Activated naive CD8-positive, alpha-beta T cell treated with anti-CD3 and anti-CD28 coated beads, Interleukin-2, amount 10 ng/mL, durations not matched to agents 7 days and 5 days (primary cell): ENCODE measurements at places on chromosomes 7 and 10.

- DNase-seq = no peak
Measured at GRCh38 chr10:102641402-102641801, 2.9 kb upstream of the TRIM8 start.

DNA sequence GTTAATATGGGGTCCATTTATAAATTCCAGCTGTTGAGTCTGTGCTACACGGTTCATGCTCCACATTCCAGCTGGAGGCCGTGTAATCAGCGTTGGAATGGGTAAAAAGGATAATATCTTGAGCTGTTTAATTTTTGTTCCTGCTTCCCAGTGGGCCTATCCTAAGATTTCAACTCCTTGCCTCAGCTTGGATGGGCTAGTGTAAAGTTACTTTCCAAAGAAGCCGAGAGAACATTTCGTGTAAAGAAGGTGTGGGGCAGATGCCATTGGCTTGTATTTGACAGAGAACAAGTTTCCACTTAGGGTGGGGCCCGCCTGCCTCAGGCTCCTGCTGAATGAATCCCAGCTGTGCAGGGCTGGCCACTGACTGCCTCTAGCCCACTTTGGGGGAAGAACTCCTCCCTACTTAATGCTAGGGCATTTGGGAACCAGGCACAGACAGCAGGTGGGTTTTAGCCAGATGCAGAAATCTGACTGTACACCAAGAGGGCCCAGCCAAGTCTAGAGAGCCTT, 125.9 kb upstream of the LYZL2 start:
- no peak for DNase-seq

GRCh38 chr10:120282846-120283492, 174.1 kb upstream of the PLPP4 start:
- no peak for DNase-seq

GRCh38 chr10:103695584-103696005, 159.8 kb downstream of the SH3PXD2A start:
- no peak for DNase-seq

DNA sequence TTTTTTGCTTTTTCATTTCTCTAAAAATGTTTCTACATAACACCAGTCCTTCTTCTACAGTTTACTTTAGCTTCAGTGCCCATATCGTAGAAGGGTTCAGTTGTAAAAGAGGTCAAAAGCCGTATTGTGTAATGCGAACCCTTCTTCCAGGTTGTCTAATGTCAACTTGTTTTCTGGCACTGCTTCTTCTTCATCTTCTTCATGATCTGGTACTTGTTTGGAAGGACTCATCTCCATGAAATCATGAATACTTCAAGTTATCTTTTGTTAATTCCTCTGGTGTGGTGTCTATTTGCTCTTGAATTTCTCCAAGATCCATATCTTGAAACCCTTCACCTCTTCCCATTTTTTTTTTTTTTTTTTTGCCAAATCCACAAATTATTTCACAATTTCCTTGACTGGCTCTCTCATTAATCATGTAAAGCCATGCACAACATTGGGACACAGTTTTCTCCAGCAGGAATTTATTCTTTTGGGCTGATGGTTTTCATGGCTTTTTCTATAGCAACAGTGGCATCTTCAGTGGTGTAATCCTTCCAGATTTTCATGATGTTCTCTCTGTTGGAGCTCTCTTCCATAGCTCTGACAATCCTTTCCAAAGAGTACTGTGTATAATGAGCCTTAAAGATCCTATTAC, 85.1 kb downstream of the CPED1 start:
- no peak for DNase-seq

- DNase-seq = no peak
Measured at GRCh38 chr10:33273295-33274002, 61.0 kb downstream of the NRP1 start.

GRCh38 chr7:38451840-38452239, 178.4 kb upstream of the TARP start:
- no peak for DNase-seq

GRCh38 chr10:33279811-33280602, 54.5 kb downstream of the NRP1 start:
- DNase-seq = no peak

DNA sequence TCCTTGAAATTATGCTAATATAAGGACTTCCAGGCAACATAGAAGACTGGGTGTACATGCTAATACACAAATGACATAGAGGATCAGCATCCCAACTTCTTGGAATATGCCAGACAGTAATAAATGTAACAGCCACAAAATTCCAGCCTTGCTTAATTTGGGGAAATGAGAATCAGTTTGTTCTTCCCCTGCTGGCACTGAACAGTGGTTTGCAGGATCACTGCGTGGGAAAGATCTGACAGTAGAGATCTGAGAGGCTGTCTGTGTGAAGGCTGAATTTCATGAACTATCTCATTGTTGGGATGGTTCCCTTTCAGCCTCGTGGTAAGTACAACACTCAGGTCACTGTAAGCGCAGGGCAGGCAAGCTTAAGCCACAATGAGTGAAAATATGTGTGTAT, 1078.0 kb downstream of the LRMDA start:
- no peak for DNase-seq

DNA sequence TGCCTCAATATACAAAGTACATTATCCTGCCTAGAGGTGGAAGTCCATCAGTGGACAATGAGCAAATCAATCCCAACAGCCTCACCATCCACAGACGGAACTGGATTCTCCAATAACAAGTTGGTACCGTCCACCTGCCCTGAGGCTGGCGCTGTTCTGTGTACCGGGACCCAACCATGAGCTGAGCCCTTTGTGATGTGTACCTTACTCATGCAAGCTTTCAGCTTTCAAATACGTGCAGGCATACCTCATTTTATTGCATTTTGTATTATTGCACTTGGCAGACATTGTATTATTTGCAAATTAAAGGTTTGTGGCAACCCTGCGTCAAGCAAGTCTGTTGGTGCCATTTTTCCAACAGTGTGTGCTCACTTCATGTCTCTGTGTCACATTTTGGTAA, 476.0 kb upstream of the MKI67 start:
- no peak for DNase-seq

DNA sequence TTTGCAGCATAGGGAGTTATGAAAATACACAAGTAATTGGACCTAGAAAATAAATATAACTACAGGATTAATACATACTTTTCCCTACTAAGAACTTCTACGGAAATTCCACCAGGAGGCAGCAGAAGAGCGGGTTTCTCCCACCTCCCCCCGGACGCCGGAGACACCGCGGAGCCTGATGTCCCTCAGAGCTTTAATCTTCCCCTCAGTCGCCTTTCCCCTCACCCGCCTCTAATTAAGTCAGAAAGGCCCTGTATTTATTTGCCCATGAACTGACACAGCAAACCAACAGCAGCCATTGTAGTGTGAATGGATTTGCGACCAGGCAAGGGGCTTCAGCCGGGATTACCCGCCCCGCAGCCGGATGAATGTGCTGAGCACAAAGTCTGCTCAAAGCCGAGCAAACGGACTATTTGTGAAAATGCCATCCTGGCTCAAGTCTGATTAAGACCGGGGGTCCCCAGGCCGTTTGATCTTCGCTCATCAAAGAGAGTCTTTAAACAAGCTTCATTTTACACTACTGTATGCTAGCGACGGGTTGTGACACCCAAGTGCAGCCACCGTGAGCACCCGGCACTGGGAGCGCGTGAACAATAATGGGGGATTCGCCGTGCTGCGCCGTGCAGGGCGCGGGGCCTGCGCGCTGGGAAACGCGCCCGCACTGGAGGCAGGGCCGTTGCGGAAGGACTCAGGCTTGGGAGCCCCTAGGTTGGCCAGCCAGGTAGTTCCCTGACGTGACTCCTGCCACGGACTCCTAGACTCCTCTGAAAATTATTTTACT, 5.6 kb upstream of the DKK1 start:
- peak; percentile 28 for DNase-seq

GRCh38 chr7:44068054-44068453, 2.7 kb upstream of the PGAM2 start:
- no peak for DNase-seq

GRCh38 chr10:5892007-5892406, 2.0 kb downstream of the FBH1 start:
- no peak for DNase-seq

- DNase-seq = no peak
Measured at GRCh38 chr7:86937363-86937878, 122.0 kb downstream of the ELAPOR2 start.

DNA sequence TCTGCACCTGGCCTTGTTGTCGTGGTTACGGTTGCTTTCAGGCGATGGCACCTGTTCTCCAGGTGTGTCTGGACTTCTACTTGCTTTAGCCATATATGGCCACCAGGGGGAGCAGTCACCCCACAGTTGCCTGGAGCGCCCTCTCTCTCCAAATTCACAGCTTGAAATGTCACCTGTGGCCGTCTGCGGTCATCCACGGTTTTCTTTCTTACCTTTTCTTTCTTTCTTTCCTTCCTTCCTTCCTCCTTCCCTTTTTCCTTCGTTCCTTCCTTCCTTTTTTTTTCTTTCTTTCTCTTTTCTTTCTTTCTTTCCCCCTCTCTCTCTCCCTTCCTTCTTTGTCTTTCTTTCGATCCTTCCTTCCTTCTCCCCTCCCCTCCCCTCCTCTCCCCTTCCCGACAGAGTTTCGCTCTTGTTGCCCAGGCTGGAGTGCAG, 150.5 kb upstream of the VKORC1L1 start:
- DNase-seq = peak; percentile 56

GRCh38 chr7:110911632-110912031, 179.3 kb upstream of the LRRN3 start:
- no peak for DNase-seq

- DNase-seq = no peak
Measured at GRCh38 chr7:84684836-84685480, 490.4 kb upstream of the SEMA3A start.

DNA sequence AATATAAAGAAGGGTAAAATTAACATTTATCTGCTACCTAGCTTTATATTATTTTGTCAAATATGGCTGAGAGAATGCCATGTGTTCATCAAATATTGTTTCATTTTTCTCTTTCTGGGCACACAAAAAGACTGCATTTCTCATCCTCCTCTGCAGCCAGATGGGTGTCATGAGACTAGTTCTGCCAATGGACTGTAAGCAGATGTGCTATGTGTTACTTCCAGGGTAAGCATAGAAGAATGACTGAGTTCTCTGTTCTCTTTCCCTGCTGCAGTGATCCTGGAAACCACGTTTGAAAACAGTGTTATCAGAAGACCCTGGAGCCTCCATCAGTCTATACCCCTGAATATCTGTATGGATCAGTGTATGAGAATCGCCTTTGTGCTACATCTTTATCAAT, 24.1 kb upstream of the SLK start:
- no peak for DNase-seq

DNA sequence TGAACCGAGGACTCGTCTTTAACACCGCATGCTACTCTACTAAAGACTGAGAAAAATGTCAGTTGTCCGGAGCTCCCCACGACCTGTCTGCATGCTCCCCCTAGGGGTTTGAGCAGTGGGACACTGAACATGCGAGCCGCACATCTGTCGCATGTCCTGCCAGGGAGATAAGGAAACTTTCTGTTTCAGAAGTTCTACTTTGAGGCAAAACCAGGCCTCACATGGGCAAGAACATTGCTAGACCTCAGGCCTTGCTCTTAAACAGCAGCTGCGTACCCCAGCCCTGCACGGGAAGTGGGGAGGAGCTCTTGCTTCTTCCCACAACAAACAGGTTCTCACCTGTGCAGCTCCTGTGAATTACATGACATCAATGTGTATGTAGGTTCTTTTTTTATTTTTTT, 30.3 kb upstream of the HERPUD2 start:
- DNase-seq = peak; percentile 69

DNA sequence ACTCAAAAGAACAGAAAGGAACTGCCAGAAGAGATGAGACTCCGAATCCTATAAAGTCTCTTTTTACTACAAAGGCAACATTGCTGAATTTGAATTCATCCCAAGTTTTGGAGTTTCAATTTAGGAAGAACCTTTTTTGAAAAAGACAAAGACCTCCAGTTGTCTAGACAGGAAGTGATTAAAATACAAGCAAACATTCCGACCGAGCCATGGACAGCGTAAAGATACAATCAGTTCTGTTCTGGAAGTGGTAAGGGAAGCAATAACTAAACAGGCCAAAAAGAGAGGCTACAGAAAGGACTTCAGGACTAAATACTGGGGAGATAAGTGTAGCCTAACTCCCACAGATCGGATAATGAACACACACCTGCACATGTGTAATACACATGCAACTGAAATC, 101.0 kb downstream of the SMURF1 start:
- DNase-seq = no peak

DNA sequence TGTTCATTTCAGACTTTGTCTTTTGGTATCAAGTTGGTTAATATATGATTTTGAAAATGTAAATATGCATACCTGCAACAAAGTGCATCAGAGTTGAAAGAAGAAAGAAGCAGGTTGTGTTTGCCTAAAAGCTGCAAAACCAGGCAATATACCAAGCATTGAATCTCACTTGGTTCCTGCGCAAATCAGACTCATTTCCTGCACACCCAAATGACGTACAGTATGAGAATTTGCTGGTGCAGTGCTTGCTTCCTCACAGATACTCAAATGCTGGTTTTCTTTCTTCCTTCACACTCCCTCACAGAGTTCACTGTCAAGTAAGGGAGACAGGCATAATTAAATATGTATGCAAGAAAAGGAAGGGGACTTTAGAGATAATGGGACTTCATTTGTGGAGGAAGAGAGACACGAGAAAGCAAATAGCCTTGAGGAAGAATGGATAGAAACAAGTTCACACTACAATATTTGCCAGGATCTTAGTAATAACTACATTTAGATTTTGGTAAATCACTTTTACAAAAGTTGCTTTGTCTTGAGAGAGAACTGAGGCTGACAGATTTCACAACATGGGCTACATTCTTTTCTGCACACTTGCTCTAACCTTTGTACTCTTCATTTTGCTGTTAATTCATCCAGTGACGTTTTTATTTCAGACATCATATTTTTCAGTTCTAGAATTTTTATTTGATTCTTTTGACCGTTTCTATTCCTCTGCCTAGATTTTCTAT, 56.9 kb upstream of the AOAH start:
- no peak for DNase-seq

DNA sequence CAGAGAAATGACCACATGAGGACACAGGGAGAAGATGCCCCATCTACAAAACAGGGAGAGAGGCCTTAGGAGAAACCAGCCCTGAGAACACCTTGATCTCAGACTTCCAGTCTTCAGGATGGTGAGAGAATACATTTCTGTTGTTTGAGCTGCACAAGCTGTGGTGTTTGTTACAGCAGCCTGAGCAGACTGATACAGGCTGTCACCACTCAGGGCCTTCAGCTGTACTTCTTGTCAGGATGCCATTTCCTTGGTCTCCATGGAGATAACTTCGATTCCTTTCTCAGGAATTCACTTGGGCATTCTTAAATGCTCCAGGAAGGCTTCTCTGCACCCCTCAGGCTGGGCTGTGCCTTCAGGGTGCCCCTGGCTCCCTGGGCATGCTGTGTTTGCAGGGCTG, 85.7 kb upstream of the IGFBP3 start:
- no peak for DNase-seq

DNA sequence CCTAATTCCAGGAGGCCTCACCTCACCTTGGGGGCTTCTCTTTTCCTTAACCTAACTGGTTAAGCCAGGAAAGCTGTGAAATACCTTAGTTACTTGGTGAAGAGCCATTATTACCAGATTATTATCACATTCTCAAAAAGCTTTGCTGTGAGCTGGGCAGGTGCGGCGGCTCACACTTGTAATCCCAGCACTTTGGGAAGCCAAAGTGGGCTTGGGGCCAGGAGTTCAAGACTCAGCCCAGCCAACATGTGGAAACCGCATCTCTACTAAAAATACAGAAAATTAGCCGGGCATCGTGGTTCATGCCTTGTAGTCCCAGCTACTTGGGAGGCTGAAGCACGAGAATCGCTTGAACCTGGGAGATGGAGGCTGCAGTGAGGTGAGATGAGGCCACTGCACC, 102.4 kb upstream of the KLF6 start:
- DNase-seq = no peak

GRCh38 chr10:94210440-94211168, 152.1 kb downstream of the NOC3L start:
- DNase-seq = no peak

- no peak for DNase-seq
Measured at GRCh38 chr7:157211690-157212089, 73.0 kb downstream of the UBE3C start.
